Activated CD8-positive, alpha-beta T cell treated with anti-CD3 and anti-CD28 coated beads, Interleukin-2, amount 10 ng/mL, durations not matched to agents 7 days and 5 days (primary cell): ENCODE measurements at places on chromosomes 1 and 21.

GRCh38 chr1:101071470-101071891 is 45.9 kb upstream of the DPH5 start:
- DNase-seq = no peak

GRCh38 chr1:112058815-112059450 is 69.5 kb upstream of the KCND3 start:
- DNase-seq = no peak

DNA sequence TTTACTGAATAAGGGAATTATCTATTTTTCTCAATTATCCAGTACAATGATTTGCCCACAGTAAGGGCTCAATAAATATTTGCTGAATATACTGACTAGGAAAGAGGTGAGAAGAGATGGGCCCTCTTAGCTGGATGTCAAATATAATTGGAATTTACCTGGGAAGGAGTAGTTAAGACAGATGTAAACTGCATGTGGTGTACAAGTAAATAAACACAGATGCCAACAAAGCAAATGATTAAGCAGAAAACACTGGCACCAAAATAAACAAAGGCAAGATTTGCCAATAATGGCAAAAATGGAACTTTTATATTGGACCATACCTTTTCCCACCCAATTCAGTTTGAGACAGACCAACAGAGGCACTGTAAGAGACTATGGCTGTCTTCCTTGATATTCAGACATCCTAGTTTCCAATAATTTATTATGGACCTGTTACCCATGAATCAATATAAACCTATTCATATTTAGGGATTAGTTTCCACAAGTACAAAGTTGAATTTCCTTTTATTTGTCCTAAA is 7.4 kb downstream of the PNRC2 start:
- DNase-seq = no peak

DNA sequence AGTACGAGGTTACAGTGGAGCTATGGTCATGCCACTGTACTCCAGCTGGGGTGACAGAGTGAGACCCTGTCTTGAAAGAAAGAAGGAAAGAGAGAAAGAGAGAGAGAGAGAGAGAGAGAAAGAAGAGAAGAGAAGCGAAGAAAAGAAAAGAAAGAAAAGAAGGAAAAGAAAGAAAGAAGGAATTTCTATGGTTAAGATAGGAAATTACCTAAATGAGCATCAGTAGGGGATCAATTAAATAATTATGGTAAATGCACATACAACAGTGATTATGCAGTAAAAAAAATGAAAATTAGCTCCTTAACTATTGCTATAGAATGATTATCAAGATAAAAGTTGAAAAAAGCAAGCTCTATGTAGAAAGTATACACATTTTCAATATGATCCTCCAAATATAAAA is 59.8 kb downstream of the COLGALT2 start:
- DNase-seq = no peak

DNA sequence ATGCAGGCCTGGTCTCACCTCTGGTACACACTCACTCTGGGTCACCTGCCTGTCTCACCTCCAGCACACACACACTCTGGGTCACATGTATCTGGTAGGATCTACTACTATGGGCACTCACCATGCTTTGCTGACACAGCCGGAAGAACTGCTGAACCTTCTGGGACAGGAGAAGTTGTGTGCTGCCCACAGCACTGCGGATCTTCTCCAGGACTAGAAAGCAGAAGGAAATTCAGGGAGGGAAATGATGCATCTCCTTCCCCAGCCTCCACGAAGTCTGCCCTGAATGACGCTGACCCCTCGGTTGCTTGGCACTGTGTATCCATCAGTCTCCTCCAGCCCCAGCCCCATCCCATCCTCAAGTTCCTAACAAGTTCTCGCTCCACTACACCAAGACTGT is 7.9 kb upstream of the SMIM12 start:
- DNase-seq = no peak

GRCh38 chr1:199751506-199751905 is 276.0 kb upstream of the NR5A2 start:
- DNase-seq = no peak

DNA sequence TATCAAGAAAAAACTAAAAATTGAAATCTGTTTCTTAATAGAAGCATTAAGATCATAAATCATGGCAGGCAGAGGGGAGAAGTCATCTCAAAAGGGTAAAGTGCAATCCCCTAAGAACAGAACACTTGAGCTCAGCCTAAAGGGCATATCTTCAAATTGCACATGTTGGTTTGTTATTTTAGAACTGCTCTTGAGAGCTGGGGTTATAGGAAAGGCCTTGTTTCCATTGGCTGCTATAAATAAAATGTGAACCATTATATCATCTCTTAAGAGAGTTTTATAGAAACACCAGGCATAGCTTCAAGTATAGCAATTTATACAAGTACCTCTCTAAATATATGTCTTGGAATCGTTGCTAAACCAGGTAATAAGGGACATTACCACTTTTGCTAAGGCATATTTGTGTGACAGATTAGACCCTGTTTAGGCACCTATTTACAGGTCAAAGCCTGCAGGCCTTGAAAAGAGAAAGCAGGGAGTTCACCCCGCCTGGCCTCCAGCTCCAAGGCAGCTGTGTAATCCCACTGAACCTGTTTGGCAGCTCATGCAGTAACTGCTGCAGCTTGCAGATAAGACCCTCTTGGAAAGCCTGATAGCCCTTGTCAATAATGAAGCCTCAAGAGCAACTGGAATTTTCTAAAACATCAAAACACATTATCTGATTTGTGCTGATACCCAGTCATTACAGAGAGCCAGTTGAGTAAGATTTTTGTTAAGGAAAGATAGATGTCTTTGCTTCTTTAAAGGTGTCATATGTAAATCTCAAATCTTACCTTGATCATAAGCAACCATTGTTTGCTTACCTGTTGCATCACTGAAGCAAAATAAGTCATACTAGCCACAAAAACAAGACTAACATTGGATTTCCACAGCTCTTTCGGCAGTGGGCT is 24.2 kb upstream of the SYDE2 start:
- DNase-seq = no peak

GRCh38 chr1:79760531-79760930 is 754.0 kb upstream of the ADGRL4 start:
- no peak for DNase-seq

DNA sequence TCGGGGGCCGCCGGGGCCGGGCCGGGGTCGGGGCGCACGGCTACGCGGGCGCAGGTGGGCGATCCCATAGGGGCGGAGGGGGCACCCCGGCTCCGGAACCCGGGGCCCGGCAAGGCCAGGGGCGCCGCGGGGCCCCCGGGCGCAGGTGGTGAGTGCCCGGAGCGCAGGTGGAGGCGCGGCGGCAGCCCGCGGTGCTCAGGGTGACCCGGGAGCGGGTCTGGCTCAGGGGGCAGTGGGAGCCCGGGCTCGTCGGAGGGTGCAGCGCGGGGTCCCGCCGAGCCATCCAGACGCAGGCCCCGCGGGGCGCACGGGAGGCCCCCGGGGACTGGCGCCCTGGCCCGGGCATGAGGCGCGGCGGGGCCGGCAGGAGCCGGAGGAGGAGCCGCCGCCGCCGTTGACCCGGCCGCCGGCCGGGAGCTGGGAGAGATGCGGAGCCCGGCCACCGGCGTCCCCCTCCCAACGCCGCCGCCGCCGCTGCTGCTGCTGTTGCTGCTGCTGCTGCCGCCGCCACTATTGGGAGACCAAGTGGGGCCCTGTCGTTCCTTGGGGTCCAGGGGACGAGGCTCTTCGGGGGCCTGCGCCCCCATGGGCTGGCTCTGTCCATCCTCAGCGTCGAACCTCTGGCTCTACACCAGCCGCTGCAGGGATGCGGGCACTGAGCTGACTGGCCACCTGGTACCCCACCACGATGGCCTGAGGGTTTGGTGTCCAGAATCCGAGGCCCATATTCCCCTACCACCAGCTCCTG is 489 bp downstream of the CELSR2 start:
- no peak for DNase-seq

GRCh38 chr1:178092878-178093493 is 918 bp upstream of the RASAL2 start:
- DNase-seq = no peak

- DNase-seq = peak; percentile 89
Observed at GRCh38 chr21:14545906-14546480, at the start of gene SAMSN1. TSS of gene SAMSN1 (minus strand) at chr21:14546315. CDS start at chr21:14546261, 54 bp downstream.

- no peak for DNase-seq
Observed at GRCh38 chr1:33637846-33638440, 165.5 kb downstream of the ZSCAN20 start.

- DNase-seq = peak; percentile 25
Observed at GRCh38 chr1:152623203-152623844, 421 bp upstream of the LCE3A start.

GRCh38 chr1:200907611-200908097 is 13.0 kb downstream of the INAVA start:
- no peak for DNase-seq

- no peak for DNase-seq
Observed at GRCh38 chr1:35854989-35855700, 27.9 kb upstream of the AGO1 start.

DNA sequence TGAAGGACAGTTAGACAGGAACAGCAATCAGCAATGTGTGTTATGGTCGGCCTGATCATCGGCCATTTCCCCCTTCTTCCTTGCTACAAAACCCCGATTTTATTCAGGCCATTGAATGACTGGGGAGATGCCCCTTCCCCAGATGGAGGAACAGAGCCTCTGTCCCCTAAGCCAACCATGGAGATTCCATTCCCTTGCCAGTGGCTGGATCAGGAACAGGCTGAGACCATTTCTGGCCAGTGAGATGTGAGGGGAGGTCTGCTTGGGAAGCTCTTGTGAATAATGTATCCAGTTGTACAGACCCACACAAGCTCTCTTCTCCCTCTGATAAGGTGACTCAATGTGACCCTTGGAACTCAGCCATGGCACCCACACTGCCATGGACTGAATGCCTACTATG is 7.7 kb downstream of the CSRP1 start:
- DNase-seq = no peak

- no peak for DNase-seq
Observed at GRCh38 chr1:45654540-45655280, 30.9 kb upstream of the CCDC17 start.

DNA sequence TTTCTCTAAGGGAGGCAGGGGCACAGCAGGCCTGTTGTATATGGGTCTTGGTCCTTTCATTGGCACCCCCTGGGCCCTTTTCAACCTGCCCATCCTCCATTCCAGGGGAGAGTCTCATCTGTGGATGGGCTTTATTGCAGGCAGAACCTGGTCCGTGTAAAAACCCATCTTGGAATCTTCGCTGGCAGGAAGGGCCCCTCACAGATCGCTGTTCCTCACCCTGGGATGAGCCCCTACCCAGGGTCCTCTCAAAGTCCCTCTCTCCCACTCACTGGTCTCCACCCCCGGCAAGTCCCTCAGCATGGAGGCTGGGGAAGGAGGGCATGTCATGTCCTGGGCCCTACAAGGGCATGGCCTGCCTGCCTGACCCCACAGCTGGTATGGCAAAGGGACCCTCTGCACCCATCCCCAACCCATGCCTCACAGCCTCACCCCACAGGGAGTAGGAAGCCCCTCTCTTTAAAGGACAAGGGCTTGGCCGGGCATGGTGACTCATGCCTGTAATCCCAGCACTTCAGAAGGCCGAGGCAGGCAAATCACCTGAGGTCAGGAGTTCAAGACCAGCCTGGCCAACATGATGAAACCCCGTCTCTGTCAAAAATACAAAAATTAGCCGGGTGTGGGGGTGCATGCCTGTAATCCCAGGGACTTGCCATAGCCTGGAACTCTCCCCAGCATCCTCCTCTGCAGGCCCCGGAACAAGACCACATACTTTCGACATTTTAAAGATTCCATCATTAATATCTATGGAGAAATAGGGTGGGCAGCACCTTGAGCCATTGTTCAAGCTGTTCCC is 13.2 kb upstream of the CDA start:
- no peak for DNase-seq

DNA sequence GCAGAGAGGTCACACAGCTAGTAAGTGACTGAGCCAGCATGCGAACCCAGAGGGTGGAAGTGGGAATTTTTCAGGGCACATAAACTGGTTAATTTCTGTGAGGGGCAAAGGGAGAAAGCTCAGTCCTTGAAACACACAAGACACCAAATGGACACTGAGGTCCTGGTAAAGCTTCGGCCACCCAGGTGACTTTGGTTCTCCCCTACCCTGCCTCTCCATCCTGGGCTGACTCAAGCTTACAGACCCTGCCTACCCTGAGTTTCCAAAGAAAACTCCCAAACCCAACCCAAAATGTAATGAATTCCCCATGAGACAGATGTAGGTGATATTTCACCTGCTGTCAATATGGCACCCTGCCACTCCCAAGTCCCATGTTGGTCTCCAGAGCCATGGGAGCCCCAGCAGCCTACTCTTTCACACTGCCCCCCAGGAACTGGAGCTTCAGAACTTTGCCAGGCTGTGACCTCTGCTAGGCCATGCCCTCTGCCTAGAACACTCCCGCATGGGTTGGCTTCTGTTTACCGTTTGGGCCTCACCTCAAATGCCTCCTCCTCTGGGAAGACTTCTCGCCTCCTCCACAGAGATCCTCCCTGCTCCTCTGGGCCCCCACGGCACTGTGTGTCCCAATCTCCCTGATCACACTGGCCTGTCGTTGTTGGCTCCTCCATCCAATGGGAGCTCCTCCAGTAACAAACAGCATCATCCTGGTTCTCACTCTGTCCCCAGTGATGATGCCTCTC is 3.7 kb upstream of the LRP8 start:
- DNase-seq = no peak

GRCh38 chr1:159199901-159200300 is 4.8 kb upstream of the ACKR1 start:
- no peak for DNase-seq

- no peak for DNase-seq
Observed at GRCh38 chr1:63129855-63130254, 192.5 kb upstream of the FOXD3 start.

DNA sequence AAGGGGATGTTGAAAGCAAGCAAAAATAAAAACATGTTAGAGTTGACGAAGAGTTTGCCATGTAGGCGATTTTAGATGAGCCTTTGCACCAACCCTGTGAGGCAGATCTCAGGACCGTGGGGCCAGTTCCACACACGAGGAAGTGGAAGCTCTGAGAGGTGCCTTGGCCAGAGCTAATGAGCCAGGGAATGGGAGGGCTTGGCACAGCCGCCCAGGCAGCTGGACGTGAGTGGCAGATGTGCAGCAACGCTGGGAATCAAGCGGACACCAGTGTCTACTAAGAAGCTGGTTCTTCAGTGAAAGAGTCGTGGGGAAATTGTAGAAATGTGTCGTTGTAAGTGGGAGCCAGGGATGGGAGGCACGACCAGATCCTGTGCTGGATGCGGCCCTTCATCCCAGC is 58.9 kb upstream of the COL6A1 start:
- no peak for DNase-seq

DNA sequence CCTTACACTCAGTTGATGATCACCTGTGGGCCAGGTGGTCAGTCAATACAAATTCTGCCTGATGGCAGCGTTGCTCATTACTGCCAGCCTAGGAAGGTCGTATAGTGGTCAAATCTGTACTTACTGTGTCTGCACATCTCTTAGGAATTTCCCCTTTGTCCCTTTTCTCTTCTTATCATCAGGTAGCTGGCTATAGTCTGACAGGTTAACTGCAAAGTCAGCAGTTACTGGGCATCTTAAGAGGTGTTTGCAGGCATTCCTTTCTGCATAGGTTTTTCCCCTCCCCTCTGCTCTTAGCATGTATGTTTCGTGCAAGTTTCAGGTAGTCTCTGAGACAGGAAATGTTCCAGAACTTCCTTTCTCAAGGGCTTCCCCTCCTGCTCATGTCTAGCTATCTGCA is 298.7 kb downstream of the LRRIQ3 start:
- no peak for DNase-seq
